Left renal cortex interstitium (tissue), 4 donors: ENCODE measurements at places on chromosomes 3 and 15. TPM values are rescaled to one million over a fixed set of nuclear protein-coding genes. Genes with fewer than 3 reads are reported as not detected.
A peak's percentile ranks its signal among the peaks of the same experiment; 100 is the strongest.

DNA sequence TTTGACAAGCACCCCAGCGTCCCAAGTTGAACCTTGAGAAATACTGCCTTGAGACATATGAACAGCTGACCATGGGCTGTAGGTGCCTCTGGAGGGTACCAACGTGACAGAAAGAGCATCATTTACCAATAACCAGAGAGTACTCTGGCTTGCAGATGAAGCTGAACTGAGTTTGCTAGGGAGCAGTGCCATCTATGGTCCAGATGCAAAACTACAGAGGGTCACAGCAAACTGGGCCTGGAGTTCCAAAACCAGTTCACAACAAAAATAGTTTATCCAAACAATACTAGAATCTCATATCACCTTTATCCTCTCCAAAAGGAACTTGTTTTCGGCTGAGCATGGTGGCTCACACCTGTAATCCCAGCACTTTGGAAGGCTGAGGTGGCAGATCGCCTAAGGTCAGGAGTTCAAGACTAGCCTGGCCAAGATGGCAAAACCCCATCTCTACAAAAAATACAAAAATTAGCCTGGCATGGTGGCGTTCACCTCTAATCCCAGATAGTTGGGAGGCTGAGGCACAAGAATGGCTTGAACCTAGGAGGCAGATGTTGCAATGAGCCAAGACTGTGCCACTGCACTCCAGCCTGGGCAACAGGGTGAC is 69.3 kb downstream of the CHAC1 start:
- DNase-seq, result no peak

- DNase-seq, result no peak
Measured at GRCh38 chr15:90040618-90041017, 39.5 kb downstream of the ZNF710 start.

CKMT1B gene
- polyA plus RNA-seq, result 2.4 TPM

- no peak for DNase-seq
Measured at GRCh38 chr15:37031198-37031597, 69.2 kb downstream of the MEIS2 start.

DNA sequence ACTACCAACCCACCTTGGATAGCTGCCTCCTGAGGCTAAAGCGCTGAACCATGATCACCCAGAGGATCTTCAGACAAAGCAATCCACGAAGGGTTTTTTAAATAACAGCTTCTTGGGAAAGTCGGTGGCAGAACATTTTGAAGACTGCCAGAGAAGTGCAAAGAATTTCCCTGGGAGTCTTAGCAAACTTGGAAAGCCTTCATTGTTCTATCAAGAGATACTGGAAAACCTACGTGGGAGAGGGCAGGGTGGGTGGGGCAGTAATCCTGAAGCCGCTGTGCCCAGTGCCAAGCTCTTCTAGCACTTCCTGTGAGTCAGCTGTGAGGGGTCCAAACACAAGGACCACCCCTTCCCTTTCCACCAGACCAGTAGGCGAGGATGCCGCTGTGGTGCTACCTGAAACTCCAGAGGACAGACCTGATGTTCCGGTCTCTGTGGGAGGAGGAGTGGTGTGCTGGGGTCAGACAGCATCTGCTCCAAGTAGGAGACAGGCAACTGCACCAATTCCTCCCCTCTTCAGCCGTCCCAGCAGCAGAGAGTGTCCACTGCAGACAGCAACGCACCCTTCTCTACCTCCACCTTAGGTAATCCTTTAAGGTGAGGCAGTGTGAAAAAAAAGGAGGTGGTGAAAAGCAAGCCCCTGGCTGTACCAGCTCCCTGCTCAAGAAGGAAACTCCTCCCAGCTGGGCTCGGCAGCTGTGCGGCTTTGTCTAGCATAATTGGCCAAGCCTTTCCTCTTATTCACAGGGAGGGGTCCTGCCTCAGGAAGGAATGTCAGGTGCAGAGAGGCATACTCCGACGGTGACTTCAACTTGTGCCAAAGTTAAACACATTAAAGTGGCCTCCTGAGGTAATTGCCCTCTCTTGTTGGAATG is 99.0 kb downstream of the TMCC1 start:
- no peak for DNase-seq

DNA sequence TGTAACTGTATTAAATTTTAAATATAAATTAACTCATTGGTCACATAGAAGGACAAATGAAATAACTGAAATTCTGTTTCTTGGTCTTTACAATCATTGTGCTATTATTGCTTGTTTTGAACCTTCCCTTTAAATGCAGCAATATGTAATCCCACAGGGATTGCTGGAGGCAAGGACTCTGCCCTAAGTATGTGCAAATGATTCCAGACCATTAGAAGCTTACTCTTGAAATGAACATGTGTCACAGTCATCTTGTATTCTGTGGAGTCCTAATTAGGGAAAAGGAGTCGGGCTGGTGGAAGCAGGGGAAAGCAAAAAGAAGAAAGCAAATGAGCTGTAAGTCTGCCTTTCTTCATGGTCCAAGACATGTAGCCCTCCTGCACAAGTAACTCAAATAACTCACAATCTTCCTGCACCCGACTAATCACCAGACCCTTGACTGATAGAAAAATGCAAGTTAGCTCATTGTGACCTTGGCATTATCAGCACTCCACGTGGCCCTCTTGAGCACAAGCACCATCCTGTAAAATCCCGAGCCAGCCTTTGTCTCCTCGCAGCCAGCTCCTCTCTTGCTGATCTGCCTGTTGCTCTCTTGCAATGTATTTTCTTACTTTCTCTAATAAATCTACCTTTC is 2.3 kb upstream of the TMPRSS7 start:
- DNase-seq, result no peak

DNA sequence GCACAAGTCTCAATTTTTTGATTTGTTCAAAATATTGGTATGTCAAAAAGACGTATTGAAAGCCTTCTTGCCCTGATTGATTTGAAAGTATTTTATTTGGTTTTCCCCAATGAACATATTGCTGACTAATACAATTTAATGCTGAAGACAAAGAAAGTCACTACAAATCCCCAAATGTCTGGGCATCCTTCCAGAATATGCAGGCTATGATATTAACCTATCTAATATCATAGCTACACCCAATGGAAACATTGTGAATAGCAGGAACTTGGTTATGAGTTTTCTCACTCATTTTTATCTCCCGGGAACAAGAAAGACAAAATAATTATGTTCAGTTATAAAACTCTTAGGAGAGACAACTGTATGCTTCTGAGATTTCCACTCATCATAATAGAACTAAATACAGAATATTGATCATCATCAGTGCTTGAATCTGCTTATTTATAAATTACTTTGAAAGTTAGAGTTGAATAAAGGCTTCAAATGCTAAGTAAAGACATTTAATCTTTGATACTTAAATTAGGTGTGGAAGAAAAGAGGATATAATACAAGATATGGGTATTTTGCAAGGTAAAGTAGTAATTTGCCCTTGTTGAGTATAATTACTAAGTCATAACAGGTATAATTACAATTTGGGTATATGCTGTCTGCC is 483.9 kb downstream of the RBMS3 start:
- DNase-seq, result peak; percentile 40
